Stimulated activated CD4-positive, alpha-beta T cell treated with anti-CD3 and anti-CD28 coated beads, Interleukin-12 subunit alpha, Interleukin-12 subunit beta, amount 100 ng/mL, for 24 hours (primary cell): ENCODE measurements at places on chromosomes 4 and X.

DNA sequence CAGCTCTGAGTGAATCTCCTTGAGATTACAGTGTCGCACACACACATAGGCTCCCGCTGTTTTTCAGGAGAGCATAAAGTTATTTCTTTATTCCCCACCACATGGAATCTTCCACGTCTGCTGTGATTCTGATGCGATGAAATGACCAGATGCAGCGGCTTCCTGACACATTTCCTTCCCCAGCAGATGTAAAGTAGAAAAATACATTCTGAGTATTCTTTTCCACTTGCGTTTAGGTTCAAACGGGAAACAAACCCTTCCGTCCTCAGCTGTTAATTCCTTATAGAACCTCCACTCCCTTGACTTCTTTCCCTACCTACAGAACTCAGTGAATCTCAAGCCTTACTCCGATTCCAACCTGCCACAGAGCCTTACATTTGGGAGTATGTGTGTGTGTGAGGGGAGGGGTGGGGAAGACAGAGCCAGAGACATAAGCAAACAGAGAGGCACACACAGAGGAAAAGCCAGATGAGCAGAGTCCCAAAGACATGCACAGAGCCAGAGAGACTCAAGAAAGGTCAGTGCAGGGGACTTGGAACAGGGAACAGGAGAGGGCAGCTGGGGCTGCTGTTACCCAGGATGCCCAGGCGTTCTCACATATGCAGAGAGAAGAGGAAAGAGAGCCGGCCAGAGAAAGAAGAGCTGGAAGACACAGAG lies 47.3 kb downstream of the SETD7 start:
- no peak for DNase-seq

- DNase-seq: no peak
These were observed 97.7 kb downstream of the TMA16 start for GRCh38 chr4:163592212-163592611.

GRCh38 chr4:19063662-19064061 lies 1042.1 kb upstream of the LCORL start:
- DNase-seq: no peak

- no peak for DNase-seq
These were observed 104.7 kb upstream of the KLHL13 start for GRCh38 chrX:118221270-118221669.

DNA sequence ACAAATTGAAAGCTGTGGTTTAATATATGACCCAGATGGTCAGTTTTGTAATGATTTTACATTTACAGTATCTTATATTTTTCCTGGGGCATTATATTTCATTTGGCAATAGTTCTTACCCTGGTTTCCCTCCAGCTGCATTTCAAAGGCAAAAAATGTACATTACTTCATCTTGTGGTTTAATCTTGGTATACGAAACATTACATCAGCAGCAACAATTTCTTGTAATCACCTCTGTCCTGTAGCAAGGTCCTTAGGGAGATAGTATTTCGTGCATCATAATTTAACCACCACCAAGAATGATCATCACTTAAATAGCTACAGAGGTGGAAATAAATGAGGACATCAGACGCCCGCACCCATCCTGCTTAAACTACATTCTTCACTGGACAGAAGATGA lies 48.8 kb downstream of the HS6ST2 start:
- DNase-seq: no peak

- DNase-seq: no peak
These were observed 82.2 kb downstream of the FNIP2 start for GRCh38 chr4:158850800-158851644.

GRCh38 chrX:125407314-125407713 lies 87.6 kb downstream of the TEX13C start:
- no peak for DNase-seq

DNA sequence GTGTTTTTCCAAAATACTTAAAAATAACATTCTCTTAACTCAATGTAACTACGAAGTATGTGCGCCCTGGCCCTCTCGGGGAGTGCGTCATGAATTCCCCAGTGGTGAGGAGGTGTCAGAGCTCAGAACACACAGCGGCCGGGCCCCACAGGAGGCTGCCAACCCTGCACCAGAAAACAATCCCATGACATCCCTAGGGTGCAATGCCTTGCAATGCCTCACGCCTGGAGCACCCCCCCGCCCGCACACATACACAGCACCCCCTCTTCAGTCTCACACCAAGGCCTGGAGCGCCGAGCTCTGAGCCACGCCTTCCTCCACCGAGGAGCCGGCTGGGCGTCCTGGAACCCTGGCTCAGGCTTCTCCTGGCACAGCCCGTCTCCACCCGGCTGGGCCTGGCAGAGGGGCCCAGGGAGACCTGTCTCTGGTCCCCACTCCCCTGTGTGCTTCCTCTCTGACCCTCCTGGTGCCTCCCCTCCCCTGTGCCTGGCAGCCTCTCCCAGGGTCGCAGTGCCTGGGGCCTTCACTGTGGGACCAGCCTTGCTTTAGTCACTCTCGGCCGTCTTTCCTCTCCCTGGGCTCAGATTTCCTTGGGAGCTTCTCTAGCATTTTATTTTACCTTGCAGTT lies 108.2 kb upstream of the ADRA2C start:
- DNase-seq: no peak

DNA sequence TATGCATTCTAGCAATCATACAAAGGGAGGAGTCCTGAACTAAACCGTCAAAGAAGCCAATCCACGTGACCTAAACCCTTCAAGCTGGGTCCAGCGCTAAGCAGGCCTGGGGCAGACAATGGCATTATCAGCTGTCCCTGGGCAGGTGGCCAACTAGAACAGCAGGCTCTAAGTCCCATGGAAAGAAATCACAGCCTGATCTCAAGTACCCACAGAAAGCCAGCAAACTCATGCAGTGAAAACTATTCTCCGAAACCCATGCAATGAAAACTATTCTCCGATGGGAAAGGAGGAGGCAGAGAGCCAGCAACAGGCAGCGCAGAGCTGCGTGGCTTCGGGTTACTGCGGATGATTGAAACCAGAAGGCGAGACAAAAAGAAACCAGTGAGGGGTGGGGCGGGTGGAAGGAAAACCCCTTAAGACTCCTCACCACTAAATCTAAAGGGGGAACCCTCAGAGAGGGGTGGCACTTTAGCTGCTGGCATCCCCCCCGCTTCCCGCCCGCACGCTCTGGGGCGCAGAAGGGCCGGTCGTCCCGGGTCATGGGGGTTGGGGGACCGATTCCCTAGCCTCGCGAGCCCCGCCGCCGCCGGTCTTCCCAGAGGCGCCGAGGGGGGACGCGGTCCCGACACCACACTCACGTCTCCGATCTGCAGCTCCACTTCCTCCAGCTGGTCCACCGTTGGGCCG lies 567 bp downstream of the C4orf46 start:
- peak; percentile 49 for DNase-seq

- DNase-seq: peak; percentile 4
These were observed 721 bp upstream of the MAOA start for GRCh38 chrX:43655151-43656004.

DNA sequence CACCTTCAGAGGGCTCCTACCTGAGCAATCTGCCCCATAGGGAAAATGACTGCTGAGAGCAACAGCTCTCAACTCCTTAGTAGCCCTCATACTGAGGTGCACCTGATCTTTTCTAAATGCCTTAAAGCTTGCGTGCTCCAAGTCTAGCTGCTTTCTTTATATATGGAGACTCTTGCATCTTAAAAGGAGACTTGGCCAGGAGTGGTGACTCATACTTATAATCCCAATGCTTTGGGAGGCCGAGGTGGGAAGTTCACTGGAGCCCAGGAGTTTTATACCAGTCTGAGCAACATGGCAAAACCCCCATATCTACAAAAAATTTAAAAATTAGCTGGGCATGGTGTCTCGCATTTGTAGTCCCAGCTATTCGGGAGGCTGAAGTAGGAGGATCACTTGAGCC lies 78.1 kb upstream of the TRIM2 start:
- DNase-seq: no peak

GRCh38 chr4:2259541-2260343 lies 2.2 kb downstream of the MXD4 start:
- DNase-seq: no peak

DNA sequence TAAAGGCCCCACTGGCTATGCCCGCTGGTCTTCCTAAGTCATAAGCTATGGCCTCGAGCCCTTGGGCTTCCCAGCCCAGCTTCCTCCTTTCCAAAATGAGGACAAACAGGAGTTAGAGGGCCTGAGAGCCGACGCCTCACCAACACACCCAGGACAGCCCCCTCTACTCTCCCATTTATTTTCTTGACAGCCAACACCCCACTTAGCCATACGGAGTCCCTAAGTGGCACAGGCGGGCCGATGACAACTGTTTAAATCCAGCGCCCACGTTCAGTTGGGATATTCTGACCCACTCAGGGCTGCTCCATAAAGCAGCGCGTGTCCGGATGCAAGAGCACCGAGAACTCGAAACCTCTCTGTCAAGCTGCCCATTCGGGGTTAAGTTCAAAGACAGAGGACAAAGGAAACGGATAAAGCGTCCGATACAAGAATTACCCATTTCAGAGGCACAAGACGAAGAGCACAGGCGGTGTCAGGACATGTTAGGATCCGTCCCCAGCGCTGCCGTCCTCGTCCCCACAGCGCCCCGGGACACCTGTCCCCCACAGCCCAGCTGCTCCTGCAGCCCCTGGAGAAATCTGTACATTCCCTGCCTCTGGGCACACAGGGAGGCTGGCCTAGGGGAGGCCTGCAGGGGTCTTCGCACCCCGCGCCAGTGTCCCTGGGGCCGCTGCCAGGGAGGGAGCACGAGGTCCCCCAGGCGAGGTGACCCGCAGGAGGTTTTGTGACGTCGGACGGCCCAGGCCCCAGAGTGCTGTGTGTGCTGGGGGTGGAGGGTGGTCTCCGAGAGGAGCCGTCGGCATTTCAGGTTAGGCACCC lies 1.2 kb downstream of the PRKX start:
- DNase-seq: no peak

DNA sequence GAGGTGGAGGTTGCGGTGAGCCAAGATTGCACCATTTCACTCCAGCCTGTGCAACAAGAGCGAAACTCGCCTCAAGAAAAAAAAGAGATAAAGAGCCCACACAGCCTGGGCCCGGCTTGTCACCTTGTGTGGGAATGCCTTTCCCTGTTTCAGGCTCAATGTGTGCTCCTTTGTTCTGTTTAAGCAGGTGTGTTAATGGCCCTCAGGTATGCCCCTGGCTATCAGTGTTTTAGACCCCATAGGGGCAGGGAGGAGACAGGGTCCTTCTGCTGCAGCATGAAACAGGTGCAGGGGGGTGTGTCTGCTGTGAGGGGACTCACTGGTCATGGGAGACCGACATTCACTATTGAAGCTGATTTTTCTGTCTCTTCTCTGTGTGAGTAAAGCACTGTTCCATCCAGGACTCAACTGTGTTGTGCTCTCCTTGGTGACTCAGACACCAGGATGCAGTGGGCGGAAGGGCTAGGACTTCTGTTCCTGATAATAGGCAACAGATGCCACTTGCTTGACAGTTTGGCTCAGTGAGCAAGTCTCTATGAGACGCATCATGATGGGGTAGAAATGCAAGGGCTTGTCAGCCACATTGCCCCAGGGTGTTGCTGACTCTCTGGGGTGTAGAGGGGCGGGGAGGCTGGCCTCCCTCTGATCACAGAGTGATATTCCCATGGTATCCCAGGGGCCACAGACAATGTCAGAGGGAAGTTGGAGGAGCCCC lies 15.6 kb upstream of the LAP3 start:
- no peak for DNase-seq

- no peak for DNase-seq
These were observed 303.1 kb upstream of the GIMD1 start for GRCh38 chr4:106671716-106672115.

DNA sequence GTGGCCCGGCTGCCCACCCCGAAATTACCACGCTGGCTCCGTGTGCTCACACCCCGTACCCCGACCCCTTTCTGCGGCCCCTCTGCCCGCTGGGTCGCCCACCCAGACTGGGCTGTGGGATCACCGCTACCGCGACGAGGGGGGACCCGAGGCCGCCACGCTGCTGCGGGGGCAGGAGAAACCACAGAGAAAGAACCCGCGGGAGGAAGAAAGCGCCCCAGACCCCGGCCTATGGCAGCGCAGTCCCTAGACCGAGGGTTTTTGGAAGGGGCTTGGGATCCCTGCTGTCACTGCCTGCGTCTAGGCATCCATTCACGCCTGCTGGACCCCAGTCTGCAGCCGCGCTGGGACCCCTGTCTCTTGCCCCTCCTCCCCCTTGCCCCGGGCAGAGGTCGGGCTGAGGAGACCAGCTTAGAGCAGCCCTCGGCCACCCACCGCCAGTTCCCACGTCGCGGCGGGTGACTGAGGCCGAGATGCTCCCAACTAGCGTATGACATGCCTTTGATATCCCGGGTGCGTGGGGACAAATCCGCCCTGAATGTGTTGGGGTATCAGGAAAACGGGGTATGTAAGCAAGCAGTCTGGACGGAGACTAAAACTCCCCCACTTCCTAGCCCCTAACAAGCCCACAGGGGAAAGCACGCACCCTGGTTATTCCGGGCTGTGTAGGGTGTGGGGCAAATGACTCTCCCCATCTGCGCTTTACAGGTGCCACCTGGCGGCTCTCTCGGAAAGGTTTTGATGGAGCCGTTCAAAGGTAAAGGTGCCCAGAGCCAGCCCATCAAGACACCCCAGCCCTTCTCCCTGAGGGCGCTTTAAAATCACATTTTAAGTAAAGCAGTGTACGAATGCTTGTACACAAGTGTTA lies 862 bp upstream of the INPP4B start:
- peak; percentile 51 for DNase-seq

GRCh38 chr4:88734403-88734949 lies 36.8 kb upstream of the NAP1L5 start:
- DNase-seq: no peak

DNA sequence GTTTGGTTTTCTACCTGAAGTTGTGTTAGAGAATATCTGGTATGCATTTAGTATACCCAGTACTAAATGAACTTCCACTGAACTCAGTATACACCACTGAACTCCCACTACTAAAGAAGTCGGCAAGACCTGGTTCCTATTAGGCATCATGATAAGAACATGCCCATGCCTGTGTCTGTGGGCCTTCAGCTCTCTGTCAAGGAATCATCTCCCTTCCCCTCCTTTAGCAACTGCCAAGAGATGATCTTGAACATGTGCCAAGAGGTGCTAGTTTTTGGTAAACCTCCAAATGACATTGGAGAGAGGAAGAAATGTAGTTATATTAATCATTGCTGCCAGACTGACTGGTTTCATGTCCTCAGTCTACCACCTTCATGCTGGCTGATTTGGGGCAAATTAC lies 113.2 kb downstream of the ATP10D start:
- no peak for DNase-seq

DNA sequence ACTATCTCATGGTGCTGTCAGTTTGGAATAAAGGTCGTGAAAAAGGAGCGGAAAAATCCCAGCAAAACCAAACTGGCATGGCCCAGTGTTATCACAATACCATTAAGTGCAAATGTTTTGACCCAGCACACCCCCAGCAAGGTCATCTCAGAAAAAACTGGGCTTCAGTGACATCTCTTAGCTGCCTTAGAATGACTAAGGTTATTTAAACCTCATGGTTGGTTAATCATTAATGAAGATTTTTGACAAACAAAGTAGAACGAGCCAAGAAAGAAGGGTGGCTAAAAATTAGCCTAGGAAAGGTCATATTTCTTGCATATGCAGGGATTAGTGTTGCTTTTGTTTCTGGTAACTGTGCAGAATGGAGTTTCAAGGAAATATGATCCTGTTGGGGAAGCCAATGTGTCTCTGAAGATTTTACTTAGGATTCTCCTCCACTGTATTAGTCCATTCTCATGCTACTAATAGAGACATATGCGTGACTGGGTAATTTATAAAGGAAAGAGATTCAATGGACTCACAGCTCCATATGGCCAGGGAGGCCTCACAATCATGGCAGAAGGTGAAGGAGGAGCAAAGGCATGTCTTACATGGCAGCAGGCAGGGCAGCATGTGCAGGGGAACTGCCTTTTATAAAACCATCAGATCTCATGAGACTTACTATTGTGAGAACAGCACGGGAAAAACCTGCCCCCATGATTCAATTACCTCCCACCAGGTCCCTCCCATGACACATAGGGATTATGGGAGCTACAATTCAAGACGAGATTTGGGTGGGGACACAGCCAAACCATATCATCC lies 83.5 kb downstream of the CHRNA9 start:
- DNase-seq: no peak
